ENCODE measurements at places on chromosomes 12 and 14.

DNA sequence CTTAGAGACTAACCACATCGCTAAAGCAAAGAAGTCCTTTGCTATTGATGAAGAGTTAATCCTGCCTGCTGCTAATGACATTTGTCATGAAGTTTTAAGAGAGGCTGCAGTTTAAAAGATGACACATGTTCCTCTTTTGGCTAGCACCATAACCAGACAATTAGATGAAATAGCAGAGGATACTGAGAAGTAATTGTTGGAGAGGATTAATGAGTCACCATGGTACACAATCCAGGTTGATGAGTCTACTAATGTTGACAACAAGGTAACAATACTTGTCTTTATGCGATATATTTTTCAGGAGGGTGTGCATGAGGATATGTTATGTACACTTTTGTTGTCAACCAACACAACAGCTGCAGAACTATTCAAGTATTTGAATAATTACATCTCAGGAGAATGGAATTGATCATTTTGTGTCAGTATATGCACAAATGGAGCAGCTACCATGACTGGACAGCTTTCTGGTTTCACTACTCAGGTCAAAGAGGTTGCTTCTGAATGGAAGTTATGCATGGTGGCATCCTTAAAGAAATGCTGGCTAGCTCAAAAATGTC lies 56.7 kb downstream of the LRRIQ1 start:
- peak; percentile 39 for DNase-seq

GRCh38 chr12:40105515-40106201 lies at the start of gene SLC2A13:
Gene SLC2A13 (minus strand): TSS chr12:40106081. CDS start chr12:40105808, 273 bp downstream.
- DNase-seq = no peak

DNA sequence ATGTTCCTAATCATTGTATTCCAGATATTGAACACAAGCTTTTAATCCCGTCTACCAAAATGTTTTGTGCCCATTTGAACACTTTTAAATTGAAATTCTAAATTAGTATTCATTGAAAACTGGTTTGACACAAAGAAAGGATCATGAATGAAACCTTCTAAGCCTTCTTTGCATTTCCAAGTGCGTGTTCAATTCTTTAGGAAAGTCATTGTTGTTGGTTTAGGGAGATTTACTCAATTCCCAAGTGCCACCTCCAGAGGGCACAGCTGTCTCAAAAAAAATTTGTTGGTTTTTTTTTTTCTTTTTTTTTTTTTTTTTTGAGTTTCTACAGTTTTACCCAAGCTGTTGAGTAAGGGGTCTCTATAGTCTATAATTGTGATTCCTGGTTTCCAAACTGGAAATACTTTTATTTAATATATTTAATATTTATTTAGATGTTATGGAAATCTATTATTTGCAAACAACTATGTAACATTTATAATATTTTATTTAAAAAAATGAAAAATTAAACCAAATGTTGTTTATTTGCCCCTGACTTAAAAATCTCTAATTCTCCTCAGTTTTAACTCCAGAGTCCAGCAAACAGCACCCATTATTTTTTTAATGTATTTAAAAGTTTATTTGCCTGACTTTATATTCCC lies 79.9 kb downstream of the NEDD1 start:
- DNase-seq = no peak

GRCh38 chr12:1500095-1500801 lies 94.1 kb downstream of the FBXL14 start:
- no peak for DNase-seq

DNA sequence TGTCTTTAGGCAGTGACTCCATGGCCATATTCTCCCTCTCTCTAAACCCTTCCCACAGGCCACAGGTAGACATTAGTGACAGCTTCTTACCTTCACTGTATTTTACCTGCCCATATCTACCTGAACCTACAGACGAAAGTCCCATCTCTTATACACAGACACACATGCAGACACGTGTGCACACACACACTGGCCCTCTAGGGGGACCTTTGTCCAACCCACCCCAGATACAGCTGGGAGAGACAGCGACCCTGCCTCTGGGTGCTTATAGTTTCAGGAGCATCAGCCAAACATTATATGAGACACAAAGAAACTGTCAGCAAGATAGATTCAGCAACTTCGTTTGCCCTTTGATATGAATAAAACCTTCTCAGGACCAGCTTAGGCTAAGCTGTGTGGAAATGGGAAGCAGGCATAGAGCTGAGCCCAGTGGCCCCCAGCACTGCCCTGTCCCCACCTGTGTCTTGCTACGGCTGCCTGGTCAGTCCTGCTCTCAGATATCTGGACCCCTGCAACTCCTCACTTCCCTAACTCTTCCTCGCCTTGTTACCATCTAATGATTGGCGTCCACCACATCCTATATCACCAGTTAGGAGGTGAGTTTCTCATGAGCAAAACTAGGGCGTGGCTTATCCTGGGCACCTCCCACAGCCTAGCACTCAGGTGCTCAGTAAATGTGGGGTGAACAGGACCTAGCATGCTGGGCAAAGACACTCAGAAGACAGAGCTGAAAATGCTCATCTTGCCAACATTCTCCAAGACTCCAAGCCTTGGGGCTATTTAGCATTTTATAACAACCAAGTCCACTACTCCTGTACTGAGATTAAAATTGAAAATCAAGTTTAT lies 12.0 kb upstream of the CD9 start:
- no peak for DNase-seq

GRCh38 chr12:12872934-12873275 lies 18.5 kb upstream of the GPRC5A start:
- DNase-seq = no peak

GRCh38 chr12:130658145-130658911 lies 57.8 kb downstream of the RIMBP2 start:
- no peak for DNase-seq

- no peak for DNase-seq
Measured at GRCh38 chr12:93174048-93174447, 203.7 kb upstream of the NUDT4 start.

- DNase-seq = no peak
Measured at GRCh38 chr12:132348176-132348575, 18.8 kb upstream of the GALNT9 start.

DNA sequence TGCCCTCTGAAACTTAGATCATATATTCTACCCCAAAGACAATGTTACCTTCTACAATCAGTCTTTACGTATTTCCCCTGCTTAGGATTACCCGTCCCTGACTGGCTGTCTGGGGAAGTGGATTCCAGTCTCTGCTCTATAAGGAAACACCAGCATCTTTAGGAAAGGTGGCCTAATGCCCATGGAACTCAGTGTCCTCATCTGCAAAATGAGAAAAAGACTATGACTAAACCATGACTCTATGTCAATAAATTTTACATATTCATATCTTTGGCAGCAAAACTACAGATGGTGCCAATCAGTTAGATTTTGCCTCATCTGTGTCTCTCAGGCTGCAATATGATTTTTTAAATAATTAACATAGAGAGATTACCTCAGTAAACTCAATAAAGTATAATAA lies 133.8 kb downstream of the ITPR2 start:
- no peak for DNase-seq

DNA sequence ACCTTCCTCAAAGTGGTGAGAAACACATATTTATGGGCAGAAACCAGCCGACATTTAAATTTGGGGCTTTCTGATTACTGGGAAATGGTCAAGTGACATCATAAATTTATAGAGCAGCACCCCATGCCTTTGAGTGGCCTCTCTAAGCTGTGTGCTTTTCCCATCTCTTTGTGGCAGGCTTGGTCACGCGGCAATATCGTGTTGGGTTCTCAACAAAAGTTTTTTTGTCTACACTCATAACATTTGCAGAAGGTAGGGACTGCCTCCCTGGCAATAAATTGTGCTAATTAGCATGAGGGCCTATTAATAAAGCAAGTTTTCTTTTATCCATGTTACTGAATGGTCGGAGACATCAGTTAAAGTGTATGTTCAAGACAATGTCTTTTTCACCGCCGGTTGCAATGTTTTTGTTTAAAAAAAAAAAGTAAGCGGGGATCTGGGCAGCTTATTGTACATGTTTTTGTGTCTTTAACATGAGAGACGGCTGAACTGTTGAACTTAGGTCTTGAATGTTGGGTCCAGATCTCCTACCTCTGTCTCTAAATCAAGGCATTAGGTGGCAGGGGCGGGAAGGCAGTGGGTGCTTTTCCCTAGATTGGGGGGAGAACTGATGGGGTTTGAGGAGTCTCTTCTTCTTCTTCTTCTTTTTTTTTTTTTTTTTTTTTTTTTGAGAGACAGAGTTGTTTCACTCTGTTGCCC lies 193.3 kb downstream of the PHETA1 start:
- no peak for DNase-seq

DNA sequence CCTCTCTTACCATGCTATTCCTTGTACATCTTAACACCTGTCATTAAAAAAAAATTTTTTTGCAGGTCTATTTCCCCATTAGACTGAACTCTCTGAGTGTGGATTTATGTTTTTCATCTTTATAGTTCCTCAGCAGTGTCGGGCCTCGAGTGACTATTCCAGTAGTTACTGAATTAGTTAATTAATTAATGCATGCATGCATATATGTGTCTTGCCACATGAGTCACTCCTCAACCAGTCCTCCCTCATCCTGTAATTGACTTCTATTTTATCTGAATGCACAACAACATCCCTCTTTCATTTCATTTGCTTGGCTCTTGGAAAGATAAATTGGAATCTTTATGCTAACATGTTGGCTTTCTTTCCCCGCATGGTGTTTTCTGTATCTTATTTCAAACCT lies 35.6 kb downstream of the ERG28 start:
- no peak for DNase-seq

- no peak for DNase-seq
Measured at GRCh38 chr12:101824831-101825230, 5.9 kb downstream of the GNPTAB start.

GRCh38 chr14:55084401-55085059 lies 33.1 kb downstream of the MAPK1IP1L start:
- DNase-seq = no peak

DNA sequence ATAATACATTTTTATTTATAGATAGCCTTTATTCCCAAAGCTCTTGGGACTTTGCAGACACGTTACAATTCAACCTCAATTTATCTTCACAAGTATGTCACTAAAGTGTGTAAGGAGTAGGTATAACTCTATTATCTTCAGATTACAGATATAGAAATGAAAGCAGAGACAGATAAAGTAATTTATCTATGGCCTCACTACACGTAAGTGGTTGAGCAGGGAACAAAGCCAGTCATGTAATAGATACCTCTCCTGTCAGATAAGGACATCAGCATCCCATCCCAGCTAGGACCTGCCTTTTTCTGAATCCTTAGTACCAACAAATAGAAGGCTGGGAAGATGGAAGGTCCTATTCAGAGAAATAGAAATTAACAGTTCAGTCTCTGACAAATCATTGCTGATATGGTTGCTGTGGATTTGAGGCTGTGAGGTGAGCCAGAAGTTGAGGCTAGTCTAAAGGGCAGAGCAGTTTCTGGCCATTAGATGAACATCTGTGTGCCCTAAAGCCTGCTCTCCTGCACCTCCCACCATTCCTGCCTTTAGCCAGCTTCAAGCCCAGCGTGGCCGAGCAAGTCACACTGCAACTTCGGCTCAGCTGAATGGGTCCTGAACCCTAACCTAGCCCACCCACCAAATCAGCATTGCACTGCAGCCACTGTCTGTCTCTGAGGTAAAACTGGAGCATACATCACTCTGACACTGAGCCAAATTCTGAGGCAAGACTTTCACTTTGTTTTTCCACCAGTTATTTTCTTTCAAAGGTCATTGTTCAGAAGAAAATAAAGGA lies 71.1 kb upstream of the PLEKHA5 start:
- DNase-seq = no peak

DNA sequence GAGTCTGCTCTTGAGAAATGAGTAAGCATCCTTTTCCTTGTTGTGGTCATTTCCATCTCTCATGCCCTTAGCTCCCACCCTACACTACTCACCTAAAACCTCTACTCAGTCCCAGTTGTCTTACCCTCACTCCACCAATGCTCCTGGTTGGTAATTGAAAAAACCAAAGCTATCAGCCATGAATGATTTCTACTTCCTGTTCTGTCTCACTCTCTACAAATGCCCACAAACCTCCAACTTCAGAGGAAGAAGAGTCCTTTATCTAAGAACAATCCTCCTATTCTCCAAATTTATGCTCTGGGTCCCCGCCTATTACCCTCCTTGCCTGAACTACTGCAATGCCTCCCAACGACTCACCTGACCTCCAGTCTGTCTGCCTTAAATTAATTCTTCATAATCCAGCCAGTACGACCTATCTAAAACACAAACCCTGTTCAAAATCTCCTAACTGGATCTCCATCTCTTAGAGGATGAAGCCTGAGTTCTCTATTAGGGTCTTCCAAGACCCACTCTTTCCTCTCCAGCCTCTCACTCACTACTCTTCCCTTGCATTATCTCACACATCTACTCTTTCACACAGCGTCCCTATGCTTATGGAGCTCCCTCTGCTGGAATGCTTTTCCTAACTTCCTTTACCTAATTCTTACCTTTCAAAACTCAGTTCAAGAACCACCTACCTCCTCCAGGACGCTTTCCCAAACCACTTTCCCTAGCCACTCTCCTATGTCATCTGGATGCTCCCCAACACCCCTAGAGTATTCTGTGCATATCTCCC lies 2.2 kb downstream of the DHRS1 start:
- DNase-seq = no peak

DNA sequence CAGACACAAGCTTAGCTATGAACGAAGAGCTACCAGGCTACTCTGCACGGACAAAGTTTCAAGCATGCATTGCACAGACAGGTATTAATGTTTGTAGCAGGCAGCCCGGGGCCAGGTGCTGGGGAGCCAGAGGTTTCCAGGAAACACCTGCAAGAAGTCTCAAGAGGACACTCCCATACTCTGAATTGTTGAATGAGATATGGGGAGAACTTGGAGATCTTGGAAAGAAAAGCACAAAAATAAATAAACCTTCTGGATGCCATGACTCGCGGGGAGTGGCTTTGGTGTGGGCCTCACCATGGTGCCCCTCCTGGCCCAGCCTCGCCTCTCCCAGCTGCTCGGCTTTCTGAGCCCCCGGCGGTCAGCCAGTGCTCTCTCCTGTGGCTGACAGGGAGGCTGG lies 186.8 kb downstream of the TTC7B start:
- DNase-seq = no peak

- DNase-seq = no peak
Measured at GRCh38 chr14:54219261-54220070, 177.3 kb upstream of the CDKN3 start.

DNA sequence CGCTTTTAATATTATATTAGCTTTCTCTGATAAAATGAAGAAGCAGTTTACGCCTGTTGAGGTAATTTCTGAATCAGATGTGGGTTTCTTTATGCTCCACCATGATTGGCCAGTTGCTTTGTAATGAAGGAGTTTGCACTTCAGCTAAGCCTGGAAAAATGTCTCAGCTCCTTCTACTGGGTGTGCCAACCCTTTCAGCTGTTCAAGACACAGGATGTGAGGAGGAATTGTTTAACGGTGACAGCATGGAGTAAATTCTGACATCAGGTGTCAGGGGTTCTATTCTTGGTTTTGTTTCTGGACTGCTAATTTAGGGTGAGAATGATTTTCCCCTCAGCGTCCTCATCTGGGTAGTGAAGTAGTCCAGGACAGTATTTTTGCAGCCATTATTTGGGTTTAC lies 43.5 kb downstream of the FLRT2 start:
- no peak for DNase-seq

GRCh38 chr12:19227880-19228210 lies 98.3 kb downstream of the PLEKHA5 start:
- no peak for DNase-seq

Data from Panc1 (cell line).